Activated T-cell treated with anti-CD3 and anti-CD28 coated beads, Interleukin-2, amount 50 U/mL, for 72 hours (primary cell): ENCODE measurements at places on chromosomes 7 and 10.

GRCh38 chr10:86159797-86160196, 206.8 kb downstream of the GRID1 start:
- no peak for DNase-seq

DNA sequence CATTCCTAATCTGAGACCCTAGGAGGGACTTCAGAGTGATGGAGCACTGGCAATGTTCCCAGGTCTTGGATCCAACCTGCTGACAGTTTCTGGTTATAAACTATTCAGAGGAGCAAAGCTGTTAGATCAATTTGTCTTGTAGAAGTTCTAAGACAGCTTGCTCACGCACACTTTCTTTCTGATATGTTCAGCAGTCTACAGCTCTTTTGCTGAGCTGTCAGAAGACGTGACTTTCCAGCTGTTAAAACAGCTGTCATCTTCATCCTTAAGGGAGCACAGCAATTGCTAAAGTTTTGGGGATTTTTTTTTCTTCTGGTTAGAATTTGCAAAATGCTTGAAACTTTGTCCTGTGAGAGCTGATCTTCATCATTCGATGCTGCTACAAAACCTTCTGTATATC, 823.1 kb downstream of the SORCS1 start:
- no peak for DNase-seq

GRCh38 chr7:118325450-118325808, 100.9 kb downstream of the ANKRD7 start:
- no peak for DNase-seq

DNA sequence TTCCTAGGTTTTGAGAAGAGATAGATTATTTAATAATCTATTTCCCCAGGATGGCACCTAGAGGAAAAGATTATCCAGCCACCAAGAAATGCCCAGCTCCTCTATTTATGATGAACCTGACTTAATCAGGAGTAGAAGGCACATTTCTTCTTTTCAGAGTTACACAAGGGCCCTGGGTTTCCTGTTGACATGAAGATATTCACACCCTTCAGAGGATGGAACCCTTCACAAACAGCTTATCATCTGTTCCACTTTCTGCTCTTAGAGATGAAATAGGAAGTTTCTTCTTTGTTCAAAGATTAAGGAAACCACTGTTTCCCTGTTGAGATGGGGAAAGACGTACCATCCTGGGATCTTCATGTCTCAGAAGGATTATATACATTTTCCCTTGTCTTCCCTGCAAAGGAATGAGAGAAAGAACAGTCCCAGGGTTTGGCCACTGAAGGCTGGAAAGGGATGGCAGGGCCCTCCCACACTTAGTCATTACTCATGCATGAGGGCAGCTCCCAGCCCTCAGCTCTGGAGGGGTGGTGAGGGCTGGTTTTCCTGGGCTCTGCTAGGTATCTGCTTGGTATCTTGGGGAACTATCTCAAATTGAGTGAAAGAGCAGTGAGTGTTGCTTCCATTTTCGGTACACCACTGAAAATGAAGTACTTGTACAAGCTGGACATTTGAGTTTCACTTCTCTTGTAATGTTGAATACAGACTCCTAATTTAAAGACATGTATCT, 64.0 kb downstream of the MTPAP start:
- no peak for DNase-seq
